Tibial artery (tissue), 4 donors: ENCODE measurements at places on chromosomes 5 and 9.

- H3K27ac ChIP-seq, result no peak overlapping the region
- DNase-seq, result no peak
- no peak overlapping the region for H3K4me3 ChIP-seq
- H3K36me3 ChIP-seq, result no peaks in the 10 kb centered on the region
Observed at GRCh38 chr5:150408231-150408943, 4.3 kb downstream of the CD74 start.

- no peak for DNase-seq
- H3K27me3 ChIP-seq, result no peaks in the 10 kb centered on the region
- no peaks in the 10 kb centered on the region for H3K36me3 ChIP-seq
- H3K27ac ChIP-seq, result no peak overlapping the region
Observed at GRCh38 chr5:34586117-34586885, 69.8 kb upstream of the RAI14 start.

DNA sequence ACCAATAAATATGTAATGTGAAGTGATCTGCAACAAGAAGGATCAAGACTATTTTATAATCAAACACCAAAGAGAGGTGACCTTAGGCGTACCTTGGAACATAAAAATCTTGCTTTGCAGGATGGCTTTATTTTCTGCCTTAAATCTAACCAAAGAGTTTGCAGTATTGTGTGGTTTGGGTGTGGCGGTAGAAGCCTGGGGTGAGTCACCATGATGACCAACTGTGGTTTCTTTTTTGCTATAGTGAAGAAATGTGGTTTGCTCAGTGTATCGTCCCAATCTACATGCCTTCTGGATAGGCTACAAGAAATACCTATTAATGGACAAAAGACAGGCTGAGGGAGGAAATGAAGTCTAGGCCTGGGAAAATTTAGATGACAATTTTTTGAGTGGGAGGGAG, 5.1 kb upstream of the CAST start:
- no peak overlapping the region for H3K27ac ChIP-seq
- no peaks in the 10 kb centered on the region for H3K36me3 ChIP-seq
- peaks cover 7% of the 10 kb centered on the region for H3K4me1 ChIP-seq
- no peaks in the 10 kb centered on the region for H3K27me3 ChIP-seq
- peak; percentile 39 for DNase-seq
- H3K4me3 ChIP-seq, result no peak overlapping the region

- H3K36me3 ChIP-seq, result peaks cover 8% of the 10 kb centered on the region
- H3K27me3 ChIP-seq, result no peaks in the 10 kb centered on the region
- no peaks in the 10 kb centered on the region for H3K4me1 ChIP-seq
- no peak for DNase-seq
Observed at GRCh38 chr5:88290801-88291200, 22.2 kb upstream of the TMEM161B start.

GRCh38 chr5:71892641-71893365, 173.7 kb downstream of the CARTPT start:
- H3K4me1 ChIP-seq, result no peaks in the 10 kb centered on the region
- no peak for DNase-seq
- no peaks in the 10 kb centered on the region for H3K27me3 ChIP-seq
- no peaks in the 10 kb centered on the region for H3K36me3 ChIP-seq
- no peak overlapping the region for H3K27ac ChIP-seq

GRCh38 chr9:137892424-137893191, 15.0 kb downstream of the CACNA1B start:
- no peaks in the 10 kb centered on the region for H3K4me1 ChIP-seq
- no peak overlapping the region for H3K4me3 ChIP-seq
- DNase-seq, result no peak
- H3K27ac ChIP-seq, result no peak overlapping the region
- no peaks in the 10 kb centered on the region for H3K36me3 ChIP-seq
- no peaks in the 10 kb centered on the region for H3K27me3 ChIP-seq

DNA sequence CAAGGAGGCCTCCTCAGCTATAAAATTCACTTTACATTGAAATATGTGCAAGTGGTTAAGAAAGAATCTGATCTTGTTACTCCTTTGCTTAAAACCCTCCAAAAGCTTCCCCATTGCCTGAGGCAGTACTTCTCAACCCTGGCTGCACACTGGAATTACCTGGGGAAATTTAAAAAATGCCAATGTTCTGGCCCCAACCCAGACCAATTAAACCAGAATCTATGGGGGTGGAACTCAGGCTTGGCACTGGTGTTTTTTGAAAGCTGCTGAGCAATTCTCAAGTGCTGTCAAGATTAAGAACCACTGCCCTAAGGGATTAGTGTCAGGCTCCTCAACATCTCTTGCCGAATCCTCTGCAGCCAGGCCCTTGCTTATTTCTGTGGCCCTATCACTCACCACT, 269.6 kb downstream of the ELAVL2 start:
- no peaks in the 10 kb centered on the region for H3K4me1 ChIP-seq
- H3K4me3 ChIP-seq, result no peak overlapping the region
- DNase-seq, result no peak
- no peaks in the 10 kb centered on the region for H3K36me3 ChIP-seq

DNA sequence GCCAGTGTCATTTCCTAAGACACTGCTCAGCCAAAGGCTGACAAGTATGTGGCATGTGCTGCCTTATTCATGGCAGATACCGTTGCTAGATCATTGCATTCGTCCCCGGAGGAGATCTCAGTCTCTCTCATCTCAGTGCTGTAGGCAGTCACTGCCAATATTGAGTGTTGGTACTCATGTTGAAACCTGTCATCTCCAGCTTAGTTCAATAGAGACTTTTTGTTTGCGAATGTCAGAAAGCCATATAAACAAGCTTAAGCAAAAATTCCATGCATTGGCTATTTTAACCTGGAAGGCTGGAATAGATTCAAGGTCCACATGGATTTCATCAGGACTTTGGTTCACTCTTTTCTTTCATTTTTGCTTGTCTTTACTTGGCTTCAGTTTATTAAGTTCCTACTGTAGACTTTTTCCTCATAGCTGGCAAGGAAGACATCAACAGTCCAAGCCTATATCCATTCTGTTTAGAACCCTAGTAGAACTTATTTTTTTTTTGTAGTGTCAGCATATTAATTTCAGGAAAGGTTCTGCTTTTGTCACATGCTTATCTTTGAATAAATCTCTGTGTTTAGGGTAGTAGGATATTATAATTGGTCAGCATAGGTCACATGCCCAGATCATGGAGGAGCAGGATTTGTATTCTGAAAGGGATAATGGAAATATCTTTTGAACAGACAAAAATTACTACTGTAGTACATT, 66.8 kb downstream of the FCHO2 start:
- H3K4me1 ChIP-seq, result peaks cover 16% of the 10 kb centered on the region
- H3K36me3 ChIP-seq, result peaks cover 32% of the 10 kb centered on the region
- no peak overlapping the region for H3K4me3 ChIP-seq
- H3K27me3 ChIP-seq, result no peaks in the 10 kb centered on the region
- no peak for DNase-seq
- H3K27ac ChIP-seq, result no peak overlapping the region

- H3K27me3 ChIP-seq, result no peaks in the 10 kb centered on the region
- DNase-seq, result no peak
- peaks cover 4% of the 10 kb centered on the region for H3K4me1 ChIP-seq
- H3K36me3 ChIP-seq, result no peaks in the 10 kb centered on the region
Observed at GRCh38 chr5:108747774-108748400, at the start of gene FER. Gene FER, plus strand, starts transcription at chr5:108747897. Its CDS starts 50,286 bp downstream, at chr5:108798183.

- H3K27me3 ChIP-seq, result no peaks in the 10 kb centered on the region
- no peak overlapping the region for H3K4me3 ChIP-seq
- no peaks in the 10 kb centered on the region for H3K36me3 ChIP-seq
- no peak for DNase-seq
- no peaks in the 10 kb centered on the region for H3K4me1 ChIP-seq
- H3K27ac ChIP-seq, result no peak overlapping the region
Observed at GRCh38 chr5:122473941-122474340, 161.9 kb downstream of the SNCAIP start.

DNA sequence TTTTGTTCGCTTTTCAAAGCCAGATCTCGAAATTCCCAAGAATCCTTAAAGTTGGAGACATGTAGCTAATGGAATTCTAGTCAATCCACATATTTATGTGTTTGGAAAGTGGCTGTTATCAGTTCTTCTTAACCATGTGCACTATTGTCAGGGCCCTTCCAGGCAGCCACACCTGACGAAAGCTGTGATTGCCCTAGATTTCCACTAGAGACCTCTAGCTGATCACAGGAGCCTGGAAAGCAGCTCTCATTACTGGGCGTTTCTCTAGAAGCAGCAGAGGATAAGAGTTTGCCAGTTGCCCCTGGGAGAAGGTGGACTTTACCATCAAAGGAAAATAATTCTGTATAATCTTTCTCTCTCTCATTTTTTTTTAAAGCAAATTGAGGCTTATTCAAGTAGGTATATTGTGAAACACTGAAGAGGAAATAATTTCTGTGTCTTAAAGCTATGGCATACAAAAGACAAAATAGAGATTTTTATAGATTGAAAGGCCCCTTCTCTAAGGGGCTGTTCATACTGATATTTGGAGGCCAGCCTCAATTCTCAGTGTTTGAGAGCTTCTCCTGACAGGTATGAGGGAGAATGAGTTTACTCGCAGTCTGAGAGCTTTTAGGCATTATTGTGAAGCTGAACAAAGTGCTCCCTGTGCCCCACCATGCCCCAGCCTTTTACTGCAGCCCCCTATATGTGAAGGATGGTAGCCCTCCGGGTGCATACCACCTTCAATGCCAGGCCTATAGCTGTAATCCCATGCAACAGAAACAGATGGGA, 405.4 kb upstream of the ACTBL2 start:
- H3K4me1 ChIP-seq, result peaks cover 17% of the 10 kb centered on the region
- no peak overlapping the region for H3K4me3 ChIP-seq
- H3K27me3 ChIP-seq, result no peaks in the 10 kb centered on the region
- DNase-seq, result no peak
- H3K36me3 ChIP-seq, result no peaks in the 10 kb centered on the region

- H3K4me3 ChIP-seq, result no peak overlapping the region
- H3K4me1 ChIP-seq, result no peaks in the 10 kb centered on the region
- peaks cover 7% of the 10 kb centered on the region for H3K27me3 ChIP-seq
- DNase-seq, result no peak
- no peak overlapping the region for H3K27ac ChIP-seq
Observed at GRCh38 chr9:38278457-38278856, 114.0 kb upstream of the ALDH1B1 start.

DNA sequence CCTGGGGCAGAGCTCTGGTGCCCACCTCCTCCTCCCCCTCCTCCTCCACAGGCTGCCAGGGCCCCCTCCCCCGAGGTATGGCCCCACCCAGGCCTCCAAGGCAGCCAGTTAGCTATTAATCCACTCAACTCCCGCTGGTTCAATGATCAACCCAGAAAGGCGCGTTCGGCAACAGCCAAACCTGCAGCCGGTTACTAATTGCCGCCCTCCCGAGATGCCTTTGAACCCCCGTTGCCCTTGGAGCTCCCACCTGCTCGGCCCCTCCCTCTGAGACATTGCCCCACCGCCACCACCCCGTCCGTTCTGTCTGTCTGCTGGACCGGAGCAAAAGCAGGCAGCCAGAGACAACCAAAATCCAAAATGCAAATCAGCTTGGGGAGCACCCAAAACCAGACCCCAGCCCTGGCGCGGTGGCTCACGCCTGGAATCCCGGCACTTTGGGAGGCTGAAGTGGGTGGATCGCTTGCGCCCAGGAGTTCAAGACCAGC, 25.8 kb downstream of the NOTCH1 start:
- H3K36me3 ChIP-seq, result peaks cover 79% of the 10 kb centered on the region
- H3K4me1 ChIP-seq, result no peaks in the 10 kb centered on the region
- no peak overlapping the region for H3K27ac ChIP-seq
- DNase-seq, result no peak
- H3K27me3 ChIP-seq, result no peaks in the 10 kb centered on the region

GRCh38 chr5:95086927-95087815, 197.7 kb downstream of the MCTP1 start:
- no peaks in the 10 kb centered on the region for H3K4me1 ChIP-seq
- H3K27ac ChIP-seq, result no peak overlapping the region
- no peaks in the 10 kb centered on the region for H3K36me3 ChIP-seq
- H3K4me3 ChIP-seq, result no peak overlapping the region
- H3K27me3 ChIP-seq, result no peaks in the 10 kb centered on the region
- no peak for DNase-seq

- H3K27ac ChIP-seq, result no peak overlapping the region
- no peak for DNase-seq
- H3K27me3 ChIP-seq, result no peaks in the 10 kb centered on the region
- no peaks in the 10 kb centered on the region for H3K4me1 ChIP-seq
Observed at GRCh38 chr5:143251190-143251589, 152.3 kb downstream of the NR3C1 start.

- no peak overlapping the region for H3K4me3 ChIP-seq
- peaks cover 68% of the 10 kb centered on the region for H3K27me3 ChIP-seq
- no peaks in the 10 kb centered on the region for H3K36me3 ChIP-seq
- no peak for DNase-seq
- H3K4me1 ChIP-seq, result no peaks in the 10 kb centered on the region
Observed at GRCh38 chr9:132124800-132125199, 37.1 kb upstream of the NTNG2 start.

DNA sequence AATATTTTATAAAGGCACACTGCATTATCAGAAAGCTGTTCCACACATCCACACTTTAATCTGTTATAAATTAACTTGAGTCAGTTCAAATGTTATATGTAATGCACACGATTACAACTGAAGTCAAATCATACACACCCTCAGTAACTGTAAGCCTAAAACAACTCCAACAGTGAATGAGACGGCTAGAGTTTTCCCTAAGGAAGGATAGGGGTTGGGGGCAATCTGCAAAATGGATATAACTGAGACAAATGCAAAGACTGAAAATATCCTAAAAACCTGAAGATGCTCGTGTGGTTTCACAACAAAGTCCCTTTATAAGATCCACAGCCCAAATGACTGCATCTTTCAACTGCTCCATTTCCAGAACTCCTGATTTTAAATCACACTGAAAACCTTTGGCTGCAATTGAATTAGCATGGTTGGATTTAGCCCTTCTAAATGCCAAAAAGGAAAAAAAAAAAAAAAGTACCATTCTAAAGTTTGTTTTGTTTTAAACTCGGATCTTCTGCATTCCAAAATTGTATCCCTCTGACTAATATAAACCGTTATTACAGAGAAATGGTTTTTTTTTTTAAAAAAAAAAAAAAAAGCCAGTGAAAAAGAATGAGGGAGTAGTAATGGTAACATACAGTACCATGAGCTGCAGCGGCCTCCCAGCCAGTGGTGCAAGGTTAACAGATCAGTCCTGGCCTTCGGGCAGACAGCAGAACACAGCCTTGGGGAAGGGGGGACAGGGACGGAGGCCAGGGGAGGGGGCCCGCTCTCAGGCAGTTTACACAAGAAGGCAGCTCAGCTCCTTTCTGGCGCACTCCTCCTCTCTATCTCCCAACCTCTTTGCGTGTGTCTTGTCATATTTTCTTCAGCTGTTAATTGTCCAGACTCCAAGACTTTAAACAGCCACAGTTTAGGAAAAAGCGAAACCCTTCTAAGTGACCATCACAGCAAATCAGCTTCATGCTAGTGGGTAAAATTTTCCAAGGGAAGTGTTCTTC, 166.1 kb downstream of the BNC2 start:
- H3K4me1 ChIP-seq, result no peaks in the 10 kb centered on the region
- no peaks in the 10 kb centered on the region for H3K27me3 ChIP-seq
- peak overlapping the region; percentile 79 for H3K27ac ChIP-seq
- peak overlapping the region; percentile 41 for H3K4me3 ChIP-seq
- DNase-seq, result peak; percentile 79
